GM12865 (cell line): ENCODE measurements at places on chromosomes 2 and 18.

GRCh38 chr2:70888366-70888922 is 47.3 kb upstream of the ATP6V1B1 start:
- DNase-seq = no peak

DNA sequence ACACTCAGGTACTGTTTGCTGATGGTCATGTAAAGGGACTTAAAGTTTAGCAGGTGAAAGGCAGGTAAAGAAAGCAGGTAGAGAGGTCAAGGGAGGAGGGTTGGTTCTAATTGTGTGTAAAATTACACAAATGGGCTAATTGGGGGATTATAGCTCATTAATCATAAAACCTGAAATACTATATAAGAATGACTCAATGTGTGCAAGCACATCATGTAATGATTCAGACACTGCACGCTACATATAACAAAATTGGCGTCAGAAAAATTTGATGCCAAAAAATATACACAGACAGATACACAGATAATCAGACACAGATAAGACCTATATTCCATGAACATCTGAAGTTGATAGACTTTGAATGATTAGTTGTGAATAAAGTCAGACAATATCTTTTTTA is 120.7 kb upstream of the LMAN1 start:
- DNase-seq = no peak

DNA sequence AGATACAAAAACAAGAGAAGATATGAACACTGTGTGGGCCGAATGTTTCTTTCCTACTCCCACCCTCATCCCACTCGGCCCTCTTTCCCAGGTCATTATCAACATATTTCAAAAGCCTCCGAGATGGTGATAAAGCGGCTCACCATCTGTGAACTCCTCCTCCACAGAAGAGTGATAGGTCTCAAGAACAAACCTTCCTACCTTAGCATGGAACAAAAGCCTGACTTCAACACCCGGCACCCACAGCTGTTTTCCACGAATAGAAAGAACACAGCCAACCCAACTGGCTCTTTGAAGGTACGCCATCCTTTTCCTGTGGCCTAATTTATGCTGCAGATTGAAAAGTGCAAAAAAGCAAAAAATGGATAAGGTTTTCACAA is 28.8 kb downstream of the BCL2 start:
- DNase-seq = no peak

- DNase-seq = peak; percentile 63
Observed at GRCh38 chr2:17851731-17852585, 26.5 kb upstream of the KCNS3 start.
